ENCODE measurements at places on chromosomes 11 and 22.

DNA sequence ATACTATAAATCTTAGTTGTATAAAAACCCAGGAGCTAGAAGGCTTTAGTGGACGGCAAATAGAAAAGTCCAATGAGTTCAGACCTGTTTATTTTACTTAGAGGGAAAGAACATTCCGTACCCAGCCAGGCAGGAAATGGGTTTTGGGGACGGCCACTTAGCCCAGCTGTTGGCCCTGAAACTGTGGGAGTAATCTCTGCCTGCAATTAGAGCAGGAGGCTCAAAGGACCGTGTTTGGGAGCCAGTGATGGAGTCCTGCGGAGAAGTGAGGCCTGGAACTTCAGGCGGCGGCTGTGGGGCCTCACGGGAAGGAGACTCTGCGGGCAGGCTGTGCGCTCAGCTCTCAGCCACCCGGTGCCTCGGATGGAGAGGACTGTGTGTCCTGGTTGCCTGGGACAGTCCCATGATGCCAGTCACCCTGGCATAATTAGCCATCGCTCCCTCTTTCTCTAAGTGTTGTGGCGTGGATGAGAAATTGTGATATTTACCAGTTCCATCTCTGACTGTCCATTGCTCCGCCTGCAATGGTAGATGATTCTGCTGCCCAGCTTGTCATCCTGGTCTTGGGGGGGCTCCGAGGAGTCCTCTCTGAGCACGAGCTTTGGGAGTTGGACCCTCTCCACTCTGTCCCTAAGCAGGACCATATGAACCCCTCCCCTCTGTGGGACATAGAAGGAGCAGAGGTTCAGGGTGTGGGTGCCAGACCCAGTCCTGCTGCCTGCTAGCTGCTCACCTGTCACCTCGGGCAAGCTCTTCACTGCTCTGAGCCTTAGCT, 530.3 kb downstream of the TBC1D22A start:
- no peak for DNase-seq

DNA sequence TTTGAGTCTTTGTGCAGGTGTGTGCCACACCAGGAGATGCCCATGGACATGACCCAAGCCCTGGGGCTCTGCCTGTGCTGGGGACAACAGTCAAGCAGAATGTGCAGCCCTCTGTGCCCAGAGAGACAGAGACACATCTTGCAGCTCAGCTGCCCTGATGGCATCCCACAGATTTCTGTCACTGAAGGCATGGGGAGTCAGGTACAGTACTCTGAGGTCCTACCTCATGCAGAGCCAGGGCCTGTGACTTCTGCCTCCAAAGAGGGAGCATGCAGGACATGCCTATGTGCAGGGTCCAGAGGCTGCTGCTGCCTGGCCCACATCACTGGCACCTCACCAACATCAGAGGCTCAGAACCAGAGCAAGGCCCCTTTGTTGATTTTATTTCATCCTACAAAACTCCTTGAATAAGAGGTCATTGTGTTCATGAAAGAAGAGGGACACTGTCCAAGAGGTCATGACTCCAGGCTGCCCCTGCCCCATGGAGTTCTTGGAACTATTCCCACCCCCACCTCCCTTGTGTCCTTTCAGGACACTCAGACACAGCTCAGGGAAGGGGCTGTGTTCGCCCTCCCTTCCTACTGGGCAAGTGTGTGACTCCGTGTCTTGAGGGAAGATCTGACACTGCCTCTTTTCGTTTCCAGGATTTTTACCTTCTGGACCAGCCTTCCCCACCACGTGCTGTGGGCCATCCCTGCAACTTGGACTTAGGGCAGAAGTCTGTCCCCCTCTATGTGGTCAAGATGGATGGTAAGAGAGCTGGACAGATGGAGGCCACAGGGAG, 62.3 kb downstream of the BTG4 start:
- no peak for DNase-seq

DNA sequence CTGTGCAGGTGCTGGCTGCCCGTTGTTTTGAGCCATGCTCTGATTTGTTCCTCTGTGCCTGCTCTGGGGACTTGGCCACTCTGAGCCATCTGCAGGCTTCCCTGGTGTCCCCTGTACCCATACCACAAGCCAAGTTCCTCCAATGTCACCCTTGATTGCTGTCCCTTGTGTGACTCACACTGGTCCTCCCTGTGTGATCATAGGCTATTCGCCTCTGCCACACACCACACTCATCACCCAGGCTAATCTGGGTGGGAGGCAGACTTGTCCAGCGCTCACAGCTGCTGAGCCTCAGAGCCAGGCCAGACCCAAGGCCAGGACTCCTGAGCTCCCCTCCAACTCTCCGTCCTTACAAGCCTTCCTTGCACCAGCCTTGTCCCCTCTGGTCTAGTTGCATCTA, 31.7 kb downstream of the IGF2 start:
- DNase-seq: no peak

DNA sequence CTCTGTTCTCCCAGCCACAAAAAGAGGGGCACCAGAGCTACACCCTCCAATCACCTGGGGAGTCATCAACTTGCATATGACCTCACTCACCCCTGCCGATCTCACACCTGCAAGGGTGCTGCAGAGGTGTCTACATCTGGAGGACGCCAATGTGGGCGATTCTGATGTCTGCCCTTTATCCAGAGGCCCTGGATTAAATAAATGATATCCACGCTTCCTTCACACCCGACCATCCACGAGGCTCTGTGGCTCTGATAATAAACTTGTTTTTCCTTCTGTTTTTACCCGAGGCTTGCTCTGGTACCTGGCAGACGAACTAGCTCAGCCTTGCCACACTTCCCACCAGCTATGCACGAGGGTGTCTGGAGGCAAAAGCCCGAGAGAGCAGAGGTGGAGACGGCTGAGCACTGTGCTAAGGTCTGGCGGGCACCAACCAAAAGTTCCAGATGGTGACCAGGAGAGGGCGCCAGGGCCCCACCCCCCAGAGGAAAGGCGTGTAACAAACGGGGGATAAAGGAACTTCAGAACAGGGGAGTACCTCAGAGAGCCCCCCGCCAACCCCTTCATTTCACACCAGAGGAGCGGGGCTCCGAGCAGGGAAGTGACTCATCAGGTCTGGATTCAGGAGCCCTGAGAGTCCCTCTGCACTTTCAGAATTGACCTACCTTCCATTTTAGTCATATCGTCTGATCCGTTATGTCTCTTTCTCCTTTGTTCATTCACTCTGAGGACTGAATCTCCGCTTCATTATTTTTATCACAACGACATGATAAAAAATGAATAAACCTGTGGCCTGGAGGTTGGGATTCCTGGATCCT, 13.5 kb downstream of the SCN3B start:
- DNase-seq: peak; percentile 45

- no peak for DNase-seq
Measured at GRCh38 chr11:77347948-77348347, 46.5 kb upstream of the GDPD4 start.

DNA sequence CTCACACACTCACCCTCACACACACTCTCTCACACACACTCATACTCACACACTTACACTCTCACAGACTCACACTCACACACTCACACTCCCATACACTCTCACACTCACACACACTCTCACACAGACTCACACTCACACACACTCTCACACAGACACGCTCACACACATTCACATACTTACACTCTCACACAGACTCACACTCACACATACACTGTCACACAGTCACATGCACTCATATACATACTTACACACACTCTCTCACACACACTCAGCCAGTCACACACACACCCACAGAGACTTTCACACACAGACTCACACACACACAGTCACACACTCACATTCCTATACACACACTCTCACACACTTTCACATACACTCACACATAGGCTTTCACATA, 1478.8 kb downstream of the BRD1 start:
- DNase-seq: no peak

- no peak for DNase-seq
Measured at GRCh38 chr22:36336246-36337182, 51.3 kb downstream of the MYH9 start.
